ENCODE measurements at places on chromosomes 7 and 10.

DNA sequence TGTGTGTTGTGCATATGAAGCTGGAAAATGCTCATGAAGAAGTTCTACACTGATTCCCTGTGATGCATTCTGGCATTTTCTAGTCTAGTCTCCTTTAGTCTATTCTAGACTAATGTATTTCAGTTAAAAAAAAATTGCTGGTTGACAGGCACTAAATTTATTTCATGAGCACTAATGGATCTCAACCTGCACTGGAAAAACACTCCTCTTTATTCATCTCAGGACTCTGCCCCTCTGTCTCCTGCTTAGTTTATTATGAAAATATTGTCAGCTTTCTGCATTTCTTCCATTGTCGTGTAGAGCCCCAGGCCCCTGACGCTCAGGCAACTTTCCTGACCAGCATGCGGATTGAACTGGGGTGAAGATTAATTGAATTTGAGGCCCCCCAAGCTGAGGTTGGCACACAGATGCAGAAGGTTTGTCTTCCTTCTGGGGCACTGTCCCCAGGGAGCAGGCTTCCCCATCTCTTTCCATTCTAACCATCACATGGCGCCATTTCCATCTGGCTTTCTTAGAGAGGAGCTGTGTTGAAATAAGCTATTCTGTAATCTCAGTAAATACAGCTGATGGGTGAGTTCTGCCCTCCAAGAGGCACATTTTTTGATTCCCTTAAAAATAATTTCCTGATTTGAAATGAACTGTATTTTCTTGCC, 128.7 kb downstream of the INSYN2A start:
- no peak for DNase-seq

DNA sequence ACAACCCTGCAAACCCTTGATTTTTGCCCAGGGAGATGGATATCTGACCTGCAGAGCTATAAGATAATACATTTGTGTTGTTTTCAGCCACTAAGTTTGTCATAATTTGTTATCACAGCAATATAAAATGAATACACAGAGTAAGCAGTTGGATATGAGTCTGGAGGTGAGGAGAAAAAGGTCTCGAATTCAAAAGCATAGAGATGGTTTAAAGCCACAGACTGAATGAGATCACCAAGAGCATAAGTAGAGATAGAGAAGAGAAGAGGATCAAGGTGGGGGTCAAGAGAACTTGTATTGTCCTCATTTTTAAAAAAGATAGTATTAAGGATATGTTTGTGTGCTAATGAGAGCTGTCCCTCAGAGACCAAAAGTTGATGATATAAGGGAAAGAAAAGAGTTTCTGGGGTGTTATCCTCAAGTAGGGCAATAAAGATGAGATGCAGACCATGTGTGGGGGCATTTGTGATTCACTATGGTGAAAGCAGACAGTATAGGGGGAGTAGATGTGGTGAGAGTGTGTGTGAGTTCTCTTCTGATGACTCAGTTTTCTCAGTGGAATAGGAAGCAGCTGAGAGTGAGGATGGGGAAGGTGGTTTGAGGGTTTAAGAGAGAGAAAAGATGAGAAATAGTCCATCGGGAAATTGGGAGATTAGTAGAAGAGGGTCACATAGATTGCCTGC, 25.8 kb upstream of the PCGF5 start:
- no peak for DNase-seq

DNA sequence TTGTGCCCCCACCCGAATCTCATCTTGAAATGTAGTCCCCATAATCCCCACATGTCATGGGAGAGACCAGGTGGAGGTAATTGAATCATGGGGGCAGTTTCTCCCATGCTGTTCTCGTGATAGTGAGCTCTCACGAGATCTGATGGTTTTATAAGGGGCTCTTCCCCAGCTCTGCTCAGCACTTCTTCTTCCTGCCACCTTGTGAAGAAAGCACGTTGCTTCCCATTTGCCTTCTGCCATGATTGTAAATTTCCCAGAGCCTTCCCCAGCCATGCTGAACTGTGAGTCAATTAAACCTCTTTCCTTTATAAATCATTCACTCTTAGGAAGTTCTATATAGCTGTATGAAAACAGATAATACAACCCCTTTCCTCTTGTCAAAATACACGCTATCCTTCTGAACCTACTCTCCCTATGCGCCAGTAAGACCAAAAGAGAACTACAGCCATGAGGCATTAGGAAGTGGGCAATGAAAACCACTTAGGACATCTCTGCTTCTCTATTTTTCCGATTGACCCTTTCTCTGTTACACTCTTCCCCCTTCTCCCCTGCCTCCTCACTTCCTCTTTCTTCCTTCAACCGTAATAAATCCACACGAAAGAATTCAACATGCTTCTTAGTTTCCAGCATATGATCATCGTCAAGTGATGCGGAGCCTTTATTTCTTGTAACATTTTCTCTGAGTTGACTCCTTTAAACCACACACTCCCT, 101.2 kb upstream of the WDR11 start:
- no peak for DNase-seq

DNA sequence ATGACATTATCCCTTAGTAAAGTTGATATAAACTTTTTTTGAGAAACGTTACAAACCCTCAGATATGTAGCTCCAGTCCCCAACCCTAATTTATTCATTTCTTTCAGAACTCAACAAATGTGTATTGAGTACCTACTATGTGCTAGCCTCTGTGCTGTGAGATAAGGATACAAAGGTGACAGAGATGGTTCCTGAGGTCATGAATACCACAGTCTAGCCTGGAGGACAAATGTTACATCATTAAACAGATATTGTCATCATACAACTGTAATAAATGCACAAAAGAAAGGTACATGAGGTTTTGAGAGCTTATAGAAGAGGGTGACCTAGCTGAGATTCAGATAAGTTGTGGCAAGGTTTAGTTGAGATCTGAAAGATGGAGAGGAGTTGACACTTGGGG, 4.4 kb upstream of the WIPF3 start:
- DNase-seq, result no peak

GRCh38 chr10:71966046-71967004, 2.1 kb downstream of the CHST3 start:
- no peak for DNase-seq

DNA sequence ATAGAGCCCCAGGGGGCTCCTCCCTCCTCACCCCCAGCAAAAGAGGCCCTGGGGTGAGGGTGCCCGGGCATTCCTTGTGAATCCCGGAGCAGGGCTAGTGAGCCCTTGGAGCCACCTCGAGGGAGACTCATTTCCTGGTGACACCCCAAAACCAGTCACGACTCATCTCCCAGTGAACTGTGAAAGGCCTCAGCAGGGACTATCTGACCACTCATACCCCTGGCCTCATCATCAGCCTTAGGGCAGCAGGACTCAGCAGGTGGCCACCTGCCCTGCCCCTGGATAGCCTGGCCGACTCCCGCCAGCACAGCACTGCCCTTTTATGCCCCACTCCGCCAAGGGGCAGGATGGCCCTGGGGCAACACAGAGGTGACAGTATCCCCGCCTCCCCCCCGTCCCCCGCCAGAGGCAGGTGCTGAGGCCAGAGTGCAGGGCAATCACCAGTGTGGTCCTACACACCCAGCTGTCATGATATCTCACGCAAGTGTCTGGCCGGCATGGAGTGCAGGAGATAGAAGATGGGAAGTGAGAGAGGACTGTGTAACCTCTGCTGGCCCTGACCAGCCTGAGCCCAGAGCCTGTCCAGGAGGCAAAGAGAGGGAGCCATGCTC, 3.2 kb downstream of the SNCG start:
- no peak for DNase-seq

- DNase-seq, result no peak
Observed at GRCh38 chr7:40972426-40972825, 730.5 kb downstream of the INHBA start.

GRCh38 chr7:147432576-147432975, 1158.0 kb upstream of the C7orf33 start:
- DNase-seq, result no peak
